ENCODE measurements at places on chromosomes 7 and 10. TPM values are rescaled to one million over a fixed set of nuclear protein-coding genes. Genes with fewer than 3 reads are reported as not detected.

Gene TIAL1
- total RNA-seq: 81.4 TPM

Gene C7orf25
- 7.3 TPM for total RNA-seq

Gene CH25H
- not detected for total RNA-seq

- H3K27me3 ChIP-seq: no peaks in the 10 kb centered on the region
- no peak overlapping the region for H3K27ac ChIP-seq
- H3K36me3 ChIP-seq: no peaks in the 10 kb centered on the region
Measured at GRCh38 chr10:12353399-12354242, 4.3 kb downstream of the CAMK1D start.

DNA sequence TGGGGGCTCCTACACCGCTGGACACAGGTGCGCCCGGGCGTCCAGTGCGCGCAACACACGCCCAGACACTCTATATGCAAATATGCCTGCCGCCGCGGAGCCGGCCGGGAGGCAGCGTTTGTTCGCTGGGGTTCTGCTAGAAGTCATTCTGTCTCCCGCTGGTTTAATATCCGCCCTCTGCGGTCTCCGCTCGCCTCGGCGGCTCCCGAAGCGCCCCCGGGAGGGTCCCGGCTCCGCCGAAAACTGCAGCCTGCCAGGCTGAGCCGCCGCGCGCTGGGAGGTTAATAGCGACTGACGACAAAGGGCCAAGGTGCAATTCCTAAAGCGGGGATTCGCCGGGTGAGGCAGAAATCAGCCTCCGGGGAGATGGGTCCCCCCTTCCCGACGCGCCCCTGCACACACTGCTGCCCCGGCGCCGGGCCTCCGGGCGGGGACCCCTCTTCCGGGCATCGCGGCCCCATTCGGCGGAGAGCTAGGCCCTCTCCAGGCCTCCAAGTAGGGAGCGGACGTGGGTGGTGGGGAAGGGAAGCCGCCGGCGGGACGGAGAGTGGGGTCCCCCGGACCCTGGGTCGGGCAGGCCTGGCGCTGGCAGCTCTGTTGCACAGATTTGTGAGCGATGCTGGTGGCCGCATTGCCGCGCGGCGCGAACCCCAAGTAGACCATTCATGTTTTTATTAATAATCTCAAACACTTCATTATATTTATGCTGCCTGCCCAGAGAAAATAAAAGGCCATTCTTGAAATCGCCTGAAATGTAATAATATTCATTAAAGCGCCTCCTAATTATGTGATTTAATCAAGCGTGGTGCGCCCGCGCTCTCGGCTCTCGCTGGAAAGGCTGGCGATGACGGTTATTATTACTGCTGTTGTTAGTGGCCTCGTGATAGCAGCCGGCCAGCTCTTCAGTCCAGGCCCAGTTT is 9.1 kb downstream of the EN2 start:
- H3K27me3 ChIP-seq: peaks cover 99% of the 10 kb centered on the region
- H3K4me3 ChIP-seq: no peak overlapping the region
- DNase-seq: no peak
- H3K36me3 ChIP-seq: no peaks in the 10 kb centered on the region
- no peaks in the 10 kb centered on the region for H3K4me1 ChIP-seq

DNA sequence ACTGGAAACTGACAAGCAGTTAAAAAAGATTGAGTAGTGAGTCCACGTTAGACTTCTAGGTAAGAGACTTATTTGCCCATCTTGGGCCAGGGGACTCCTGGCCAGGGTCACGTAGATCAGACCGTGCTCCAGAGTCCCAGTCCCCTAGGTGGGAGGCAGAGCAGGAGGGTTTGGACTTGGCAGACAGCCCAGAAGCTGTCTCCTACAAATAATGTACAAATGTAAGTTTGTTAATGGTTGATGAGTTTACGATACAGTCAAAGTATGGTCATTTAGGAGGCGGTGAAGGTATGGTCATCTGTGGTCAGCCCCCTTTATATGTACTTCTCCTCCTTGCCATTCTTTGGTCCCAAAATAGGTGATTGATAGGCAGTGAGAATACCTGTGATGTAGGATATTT is 28.2 kb downstream of the INPP5F start:
- H3K27ac ChIP-seq: no peak overlapping the region
- DNase-seq: no peak
- no peaks in the 10 kb centered on the region for H3K27me3 ChIP-seq
- no peaks in the 10 kb centered on the region for H3K36me3 ChIP-seq
- no peak overlapping the region for H3K4me3 ChIP-seq

DNA sequence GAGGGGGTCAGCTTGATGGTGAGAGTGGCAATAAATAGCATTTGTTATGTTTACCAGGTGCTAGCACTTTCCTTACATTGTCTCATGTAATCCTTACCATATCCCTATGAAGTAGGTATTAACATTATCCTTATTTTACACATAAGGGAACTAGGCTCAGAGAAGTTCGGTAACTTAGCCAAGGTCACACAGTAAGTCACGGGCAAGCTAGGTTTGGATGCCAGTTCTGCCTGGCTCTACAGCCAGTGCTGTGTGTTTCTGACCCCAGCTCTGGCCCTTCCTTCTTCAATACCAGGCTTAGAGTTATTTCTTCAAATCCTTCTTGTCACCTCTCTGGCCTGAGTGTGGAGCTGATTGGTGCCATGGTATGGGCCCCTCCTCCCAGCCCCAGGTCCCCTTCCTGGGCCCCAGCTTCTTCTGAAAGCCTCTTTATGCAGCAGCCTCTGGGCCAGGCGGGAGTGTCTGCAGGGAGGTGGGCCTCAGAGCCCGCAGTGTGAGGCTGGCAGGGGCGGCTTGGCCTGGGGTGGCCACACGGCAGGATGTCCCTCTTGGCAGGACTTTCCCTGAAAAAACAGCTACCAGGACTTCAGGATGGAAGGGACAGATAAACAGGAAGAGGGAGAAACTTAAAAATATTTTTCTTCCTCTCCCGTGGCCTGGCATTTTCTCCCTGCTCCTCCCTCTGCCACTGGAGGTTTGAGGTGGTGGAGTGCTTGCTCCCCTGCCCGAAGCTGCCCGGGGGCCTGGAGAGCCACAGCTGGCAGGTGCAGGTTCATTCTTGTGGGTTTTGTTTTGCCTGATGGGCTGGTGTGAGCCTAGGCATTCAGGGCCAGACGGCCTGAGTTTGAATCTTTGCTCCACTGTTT is 20.6 kb downstream of the PALD1 start:
- no peaks in the 10 kb centered on the region for H3K36me3 ChIP-seq
- no peaks in the 10 kb centered on the region for H3K4me1 ChIP-seq
- no peaks in the 10 kb centered on the region for H3K27me3 ChIP-seq
- no peak for DNase-seq
